HuH-7 (cell line): ENCODE measurements at places on chromosomes 2 and 18.
A peak's percentile ranks its signal among the peaks of the same experiment; 100 is the strongest.

GRCh38 chr2:26595146-26595545 is 46.0 kb downstream of the CIB4 start:
- no peak for DNase-seq

GRCh38 chr2:235605312-235606003 is 111.6 kb downstream of the AGAP1 start:
- DNase-seq, result no peak

DNA sequence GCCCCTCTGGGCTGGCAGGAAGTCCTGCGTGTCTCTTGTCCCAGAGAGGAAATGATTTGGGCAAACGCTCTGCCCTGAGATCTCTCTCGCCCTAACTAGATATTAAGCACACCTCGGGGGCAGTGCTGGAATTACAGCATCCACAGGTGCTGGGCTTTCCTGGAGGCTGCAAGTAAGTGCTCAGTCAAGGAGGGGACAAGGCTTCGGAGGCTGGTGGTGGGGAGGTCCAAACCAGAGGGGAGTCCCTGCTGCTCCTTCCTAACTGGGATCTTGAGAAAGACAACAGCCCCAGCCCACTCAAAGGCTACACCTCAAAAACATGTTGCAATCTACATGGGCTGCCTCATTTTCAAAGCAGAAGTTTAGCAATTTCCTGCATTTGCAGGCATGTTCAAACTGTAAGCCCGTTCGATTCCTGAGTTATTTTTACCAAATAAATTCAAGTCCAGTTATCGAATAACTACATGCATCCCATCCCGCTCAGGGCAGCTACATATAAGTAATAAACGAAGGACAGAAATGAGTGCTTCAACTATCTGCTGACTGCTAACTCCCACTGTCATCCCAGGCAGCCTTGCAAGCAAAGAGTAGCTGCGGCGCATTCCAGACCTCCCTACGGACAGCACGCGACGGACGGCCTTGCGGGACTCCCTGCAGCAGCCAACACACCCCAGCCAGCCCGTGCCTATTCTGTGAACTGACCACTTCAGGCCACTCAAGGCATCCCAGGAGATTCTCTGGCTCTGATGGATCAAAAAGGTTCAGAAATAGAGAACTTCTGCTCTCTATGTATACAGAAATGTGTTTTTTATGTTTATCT is 27.5 kb downstream of the ZNF516 start:
- no peak for DNase-seq

GRCh38 chr18:52979892-52980291 is 639.9 kb downstream of the DCC start:
- DNase-seq, result no peak

- no peak for DNase-seq
Observed at GRCh38 chr2:8133363-8133762, 548.5 kb upstream of the ID2 start.

GRCh38 chr2:196077821-196078220 is 9.2 kb upstream of the DNAH7 start:
- DNase-seq, result no peak

- no peak for DNase-seq
Observed at GRCh38 chr2:22826703-22827102, 558.3 kb upstream of the KLHL29 start.

DNA sequence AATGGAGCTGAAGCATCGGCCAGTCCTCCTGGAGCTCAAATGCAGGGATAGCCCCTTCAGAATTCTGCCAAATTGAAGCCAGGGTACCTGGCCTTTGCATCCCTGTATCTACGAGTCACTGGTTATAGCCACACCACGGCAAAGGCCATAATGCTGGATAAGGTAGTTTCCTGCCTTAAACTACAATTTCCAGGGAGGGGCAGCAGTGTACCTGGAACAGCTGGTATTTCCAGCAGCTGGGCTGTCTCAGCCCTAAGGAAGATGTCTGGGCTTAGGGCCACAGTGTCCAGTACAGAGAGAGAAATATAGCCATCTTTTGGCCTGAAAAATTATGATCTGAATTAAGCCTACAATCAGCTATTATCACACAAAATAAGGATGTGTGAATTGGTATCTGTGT is 180.3 kb downstream of the GCA start:
- peak; percentile 44 for DNase-seq
